Fibroblast of skin of right biceps (primary cell): ENCODE measurements at places on chromosomes 2 and 18.

GRCh38 chr2:217887841-217888701 lies 114.7 kb downstream of the TNS1 start:
- DNase-seq: peak; percentile 27

- no peak for DNase-seq
Observed at GRCh38 chr2:15711126-15711860, 119.6 kb downstream of the DDX1 start.

GRCh38 chr2:235083822-235084221 lies 132.0 kb downstream of the SH3BP4 start:
- DNase-seq: no peak

GRCh38 chr2:54665436-54665856 lies 58.0 kb upstream of the EML6 start:
- DNase-seq: peak; percentile 50

DNA sequence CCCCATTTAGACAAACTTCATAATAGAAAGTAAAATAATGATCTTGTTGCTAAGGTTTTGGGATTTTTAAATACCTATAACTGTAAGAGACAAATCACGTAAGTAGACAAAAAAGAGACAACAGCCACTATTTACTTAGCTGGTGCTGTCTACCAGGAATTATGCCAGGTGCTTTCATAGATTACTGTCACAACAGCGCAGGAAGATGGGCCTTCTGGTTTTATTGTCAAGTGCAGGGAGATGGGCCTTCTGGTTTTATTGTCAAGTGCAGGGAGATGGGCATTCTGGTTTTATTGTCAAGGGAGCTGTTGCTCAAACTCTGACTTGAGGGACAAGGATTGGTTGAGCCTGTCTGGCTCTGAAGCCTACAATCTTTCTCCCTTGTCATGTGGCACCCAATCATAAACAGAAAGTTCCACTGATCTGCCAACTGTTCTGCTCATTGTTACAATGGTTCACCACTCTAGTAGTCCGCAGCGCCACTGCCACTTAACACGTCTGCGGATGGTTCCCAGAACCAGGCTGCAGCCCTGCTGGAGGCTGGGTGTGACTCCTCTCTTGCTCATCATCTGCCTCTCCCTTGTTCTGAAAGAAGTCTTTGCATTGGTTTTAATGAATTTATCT lies 95.0 kb downstream of the RNF144A start:
- peak; percentile 70 for DNase-seq

DNA sequence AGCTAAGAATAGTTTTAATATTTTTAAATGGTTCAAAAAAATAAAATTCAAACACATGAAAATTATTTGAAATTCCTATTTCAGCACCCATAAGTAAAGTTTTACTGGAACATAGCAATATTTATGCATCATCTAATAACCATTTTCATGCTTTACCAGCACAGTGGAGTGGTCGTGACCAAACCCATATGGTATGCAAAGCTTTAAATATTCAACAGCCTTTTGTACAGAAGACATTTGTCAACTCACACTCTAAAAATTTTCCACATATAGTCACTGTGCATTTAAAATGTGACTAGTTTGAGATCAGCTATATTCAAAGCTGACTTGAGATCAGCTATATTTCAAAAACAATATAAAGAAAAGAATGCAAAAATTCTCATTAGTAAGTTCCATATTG lies 46.2 kb downstream of the PUM2 start:
- DNase-seq: peak; percentile 89

DNA sequence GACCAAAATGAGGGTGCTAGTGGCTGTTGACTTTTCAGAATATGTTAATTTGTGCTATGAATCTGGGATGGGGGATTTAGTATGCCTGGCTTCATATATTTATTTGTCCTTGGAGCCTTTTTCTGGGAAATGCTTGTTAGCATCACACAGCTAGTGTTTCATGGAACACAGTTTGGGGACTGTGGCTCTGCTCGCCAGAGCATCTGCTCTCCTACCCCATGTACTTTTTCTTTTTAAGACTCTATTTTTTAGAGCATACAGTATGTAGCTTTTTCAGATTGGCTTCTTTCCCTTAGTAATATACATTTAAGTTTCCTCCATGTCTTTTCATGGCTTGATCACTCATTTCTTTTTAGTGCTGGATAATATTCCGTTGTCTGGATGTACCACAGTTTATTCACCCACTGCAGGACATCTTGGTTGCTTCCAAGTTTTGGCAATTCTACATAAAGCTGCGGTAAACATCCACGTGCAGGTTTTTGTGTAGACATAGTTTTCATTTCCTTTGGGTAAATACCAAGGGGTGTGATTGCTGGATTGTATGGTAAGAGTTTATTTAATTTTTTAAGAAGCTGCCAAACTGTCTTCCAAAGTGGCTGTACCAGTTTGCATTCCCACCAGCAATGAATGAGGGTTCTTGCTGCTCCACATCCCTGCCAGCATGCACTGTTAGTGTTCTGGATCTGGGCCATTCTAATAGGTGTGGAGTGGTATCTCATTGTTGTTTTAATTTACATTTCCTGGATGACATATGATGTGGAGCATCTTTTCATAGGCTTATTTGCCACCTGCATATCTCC lies 44.1 kb downstream of the EFR3B start:
- no peak for DNase-seq

DNA sequence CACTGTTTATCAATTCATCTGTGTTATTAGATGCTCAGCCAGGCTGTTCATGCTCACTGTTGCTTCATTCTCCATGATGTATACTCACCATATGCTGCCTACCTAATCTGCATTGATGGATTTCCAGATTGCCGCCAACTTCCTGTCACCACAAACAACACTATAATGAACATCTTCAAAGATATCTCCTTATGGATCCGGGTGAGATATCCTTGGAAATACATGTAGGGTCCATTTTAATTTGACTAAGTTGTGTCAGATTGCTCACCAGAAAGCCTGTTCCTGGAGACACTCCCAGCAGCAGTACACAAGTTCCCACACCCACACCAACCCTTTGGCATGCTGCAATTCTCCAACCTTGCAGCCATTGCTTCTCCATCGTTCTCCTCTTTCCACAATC lies 547.5 kb upstream of the TNP1 start:
- peak; percentile 50 for DNase-seq

GRCh38 chr2:196486146-196486545 lies 153.4 kb upstream of the CCDC150 start:
- peak; percentile 33 for DNase-seq

- DNase-seq: peak; percentile 31
Observed at GRCh38 chr2:196480653-196481323, 158.7 kb upstream of the CCDC150 start.

- DNase-seq: no peak
Observed at GRCh38 chr2:1773883-1774282, 29.6 kb upstream of the PXDN start.

DNA sequence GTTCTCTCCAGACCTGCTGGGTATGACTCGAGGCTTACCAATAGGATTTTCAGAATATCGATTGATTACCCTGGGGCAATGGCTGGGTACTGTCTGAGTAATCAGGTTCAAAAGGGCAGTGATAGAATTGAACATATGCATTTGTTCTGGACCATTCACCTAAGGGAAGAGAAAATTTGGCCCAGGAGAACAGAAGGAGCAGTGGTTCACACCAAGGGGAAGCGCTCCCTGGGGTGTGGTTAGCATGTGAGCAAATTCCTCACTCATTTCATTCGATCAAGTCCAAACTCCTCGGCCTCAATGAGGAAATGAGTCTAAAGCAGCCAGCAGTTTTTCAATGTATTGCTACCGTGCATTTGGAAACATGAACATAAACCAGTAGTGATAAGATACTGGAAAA lies 55.6 kb downstream of the CYP26B1 start:
- DNase-seq: no peak

DNA sequence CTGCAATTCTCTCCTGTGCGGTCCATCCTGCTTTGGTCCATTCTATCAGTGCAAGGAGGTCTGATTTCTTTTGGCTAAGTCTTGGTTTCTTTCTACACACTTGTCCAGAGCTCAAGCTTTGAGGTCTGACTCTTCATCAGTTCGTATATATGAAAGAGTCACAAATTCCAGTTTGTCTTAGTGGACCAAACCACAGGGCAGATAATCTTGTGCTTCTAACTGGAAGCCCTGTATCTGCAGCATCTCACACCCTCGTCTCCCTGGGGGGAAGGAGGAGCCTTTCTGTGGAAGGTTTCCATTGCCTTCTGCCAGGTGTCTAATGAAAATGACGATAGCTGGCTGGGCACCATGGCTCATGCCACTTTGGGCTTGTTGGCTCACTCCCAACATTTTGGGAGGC lies 148.5 kb downstream of the SPP2 start:
- peak; percentile 11 for DNase-seq

DNA sequence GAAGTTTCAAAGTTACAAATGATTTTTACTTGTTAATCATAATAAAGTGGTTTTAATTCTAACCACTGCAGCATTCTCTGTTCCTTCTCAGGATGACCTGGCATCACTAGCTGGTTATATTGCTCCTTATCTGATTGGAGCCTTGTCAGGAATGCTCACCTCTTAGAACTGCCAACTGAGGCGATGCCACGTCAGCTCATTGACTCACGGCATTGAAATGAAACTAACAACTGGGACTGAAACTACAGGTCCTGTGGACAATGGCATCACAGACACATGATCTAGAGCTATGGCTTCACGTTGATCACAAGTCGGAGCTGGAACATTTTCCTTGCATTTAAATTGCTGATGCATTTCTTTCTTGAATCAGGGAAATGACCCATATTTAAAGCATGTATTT lies 54.9 kb upstream of the MAP2 start:
- peak; percentile 93 for DNase-seq

DNA sequence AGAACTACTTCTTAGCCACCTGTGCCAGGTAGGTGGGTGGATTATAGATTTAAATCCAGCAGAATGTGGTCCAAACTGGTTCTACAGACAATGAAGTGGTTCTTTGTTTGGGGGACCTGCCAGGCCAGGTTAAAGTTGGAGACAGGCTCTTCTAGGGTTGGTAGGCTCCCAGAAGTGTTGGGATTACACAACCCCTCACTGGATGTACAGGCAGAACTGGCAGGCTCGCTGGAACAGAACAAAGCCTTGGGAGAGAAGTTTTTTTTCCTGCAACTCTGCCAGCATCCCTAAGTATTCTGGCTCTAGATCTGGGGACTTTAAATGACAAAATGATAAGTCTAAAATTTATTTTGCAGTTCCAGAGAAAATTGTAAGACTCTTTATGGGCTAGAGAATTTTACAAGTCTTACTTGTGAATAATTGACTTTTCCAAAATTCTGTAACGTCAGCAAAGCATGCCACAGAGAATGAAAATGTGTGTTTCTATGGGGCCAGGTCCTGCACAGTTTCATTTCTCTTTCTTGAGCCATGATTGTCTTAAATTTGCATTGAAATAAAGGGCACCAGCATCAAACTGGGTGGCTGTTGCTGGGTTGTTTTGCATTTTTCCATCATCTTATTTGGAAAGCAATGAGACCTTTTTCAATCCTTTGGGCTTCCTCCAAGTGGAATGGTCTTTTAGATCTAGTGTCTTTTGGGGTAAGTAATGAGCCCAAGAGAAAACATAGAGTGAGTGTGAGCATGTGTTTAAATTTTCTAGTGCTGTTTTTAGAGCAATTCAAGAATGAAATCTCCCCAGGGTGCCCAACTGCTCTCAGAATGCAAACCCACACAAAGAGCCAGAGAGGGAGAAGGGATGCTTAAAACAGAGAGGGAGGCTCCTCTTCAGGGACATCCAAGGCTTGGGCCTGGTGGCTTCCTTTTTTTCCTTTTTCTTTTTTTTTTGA lies 32.4 kb upstream of the ATL2 start:
- no peak for DNase-seq

DNA sequence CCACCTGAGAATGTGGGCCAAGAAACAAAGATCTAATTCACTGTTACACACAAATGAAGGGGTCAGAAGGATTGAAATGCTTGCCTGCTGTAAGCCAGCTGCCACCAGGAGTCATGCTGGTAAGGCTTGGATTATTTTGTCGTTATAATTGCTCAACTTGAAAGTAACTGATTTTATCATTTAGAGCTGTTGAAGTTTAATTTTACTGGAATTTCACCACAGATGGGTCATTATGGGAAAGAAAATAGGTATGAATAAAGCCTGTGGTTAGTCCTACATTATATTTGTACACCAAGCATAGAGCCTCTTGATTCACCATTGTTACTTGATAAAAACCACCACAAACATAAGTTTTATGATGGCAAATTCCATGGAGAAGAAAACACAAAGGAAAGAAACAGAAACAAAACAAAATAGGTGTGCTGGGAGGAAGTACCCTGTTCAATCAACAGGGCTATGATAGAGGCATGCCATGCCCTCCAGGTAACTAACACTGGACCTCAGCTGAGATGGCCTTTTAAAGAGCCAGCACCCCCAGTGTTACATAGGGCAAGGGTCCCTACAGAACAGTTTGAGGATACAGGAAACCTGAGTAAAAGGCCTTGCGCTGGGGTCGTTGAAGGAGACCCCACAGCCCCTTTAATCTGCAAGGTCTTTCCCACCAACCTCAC lies 3.0 kb downstream of the CLEC4F start:
- DNase-seq: no peak

GRCh38 chr18:8623549-8624106 lies 14.4 kb downstream of the RAB12 start:
- no peak for DNase-seq

DNA sequence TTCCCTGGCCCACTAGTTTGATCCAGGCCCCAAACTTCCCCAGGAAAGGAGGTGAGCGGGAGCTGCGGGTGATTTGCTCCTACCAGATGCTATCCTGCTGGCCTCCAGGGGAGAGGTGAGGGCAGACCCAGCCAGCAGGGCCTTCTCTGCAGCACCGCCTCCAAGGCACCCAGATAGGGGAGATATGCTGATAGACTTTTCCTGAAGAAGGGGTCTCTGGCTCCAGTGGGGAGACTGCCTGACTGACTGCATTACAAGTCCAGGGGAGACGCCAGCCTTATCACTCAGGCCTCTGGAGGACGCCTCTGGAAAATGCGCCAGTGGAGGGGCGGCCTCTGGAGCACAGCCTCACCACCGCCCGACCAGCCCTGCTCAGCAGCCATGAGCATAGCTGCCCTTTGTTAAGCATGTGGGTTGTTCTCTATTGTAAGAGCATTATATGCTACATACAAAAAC lies 60.6 kb upstream of the SMAD7 start:
- no peak for DNase-seq

GRCh38 chr2:188089901-188090300 lies 201.8 kb upstream of the GULP1 start:
- DNase-seq: peak; percentile 75
